ENCODE measurements at places on chromosomes 4 and X. TPM values are rescaled to one million over a fixed set of nuclear protein-coding genes. Genes with fewer than 3 reads are reported as not detected.

LEF1 gene
- 0.63 TPM for total RNA-seq

CLTRN gene
- not detected for total RNA-seq

IQSEC2 gene
- 5.6 TPM for total RNA-seq

GPRASP1 gene
- 11.5 TPM for total RNA-seq

NPY2R gene
- not detected for total RNA-seq

NPY1R gene
- 0.09 TPM for total RNA-seq

SSX2B gene
- total RNA-seq, result not detected

NCBP2L gene
- not detected for total RNA-seq

NXF2B gene
- not detected for total RNA-seq

SERTM2 gene
- total RNA-seq, result not detected

KLF3 gene
- total RNA-seq, result 22.3 TPM

SPANXB1 gene
- not detected for total RNA-seq

GAGE12D gene
- not detected for total RNA-seq

PPARGC1A gene
- 0.81 TPM for total RNA-seq

IQCM gene
- total RNA-seq, result 0.27 TPM

ASB5 gene
- total RNA-seq, result 0.09 TPM

SLC25A6 gene
- total RNA-seq, result 190 TPM

THAP9 gene
- total RNA-seq, result 7.1 TPM

CT83 gene
- not detected for total RNA-seq

ADAMTS3 gene
- 5.0 TPM for total RNA-seq

ITGB1BP2 gene
- 6.2 TPM for total RNA-seq

Data from fibroblast of the aortic adventitia (primary cell).